Psoas muscle (tissue), 8 donors: ENCODE measurements at places on chromosomes 6 and 20. TPM values are rescaled to one million over a fixed set of nuclear protein-coding genes. Genes with fewer than 3 reads are reported as not detected.

Gene ROMO1
- total RNA-seq: 172 TPM

Gene PSORS1C1
- total RNA-seq: 0.07 TPM

- H3K4me3 ChIP-seq: no peak overlapping the region
- no peak overlapping the region for H3K27ac ChIP-seq
- no peaks in the 10 kb centered on the region for H3K36me3 ChIP-seq
- DNase-seq: no peak
- H3K27me3 ChIP-seq: no peaks in the 10 kb centered on the region
These were observed 71.7 kb downstream of the GRM4 start for GRCh38 chr6:34074064-34074742.

- no peaks in the 10 kb centered on the region for H3K4me1 ChIP-seq
- DNase-seq: no peak
- no peaks in the 10 kb centered on the region for H3K27me3 ChIP-seq
- no peak overlapping the region for H3K27ac ChIP-seq
- H3K4me3 ChIP-seq: no peak overlapping the region
These were observed 477.2 kb upstream of the SULF2 start for GRCh38 chr20:48262466-48262865.

GRCh38 chr6:157075549-157076450, 247.5 kb downstream of the TMEM242 start:
- peaks cover 53% of the 10 kb centered on the region for H3K4me1 ChIP-seq
- DNase-seq: no peak
- no peaks in the 10 kb centered on the region for H3K27me3 ChIP-seq
- no peak overlapping the region for H3K27ac ChIP-seq
- no peak overlapping the region for H3K4me3 ChIP-seq

DNA sequence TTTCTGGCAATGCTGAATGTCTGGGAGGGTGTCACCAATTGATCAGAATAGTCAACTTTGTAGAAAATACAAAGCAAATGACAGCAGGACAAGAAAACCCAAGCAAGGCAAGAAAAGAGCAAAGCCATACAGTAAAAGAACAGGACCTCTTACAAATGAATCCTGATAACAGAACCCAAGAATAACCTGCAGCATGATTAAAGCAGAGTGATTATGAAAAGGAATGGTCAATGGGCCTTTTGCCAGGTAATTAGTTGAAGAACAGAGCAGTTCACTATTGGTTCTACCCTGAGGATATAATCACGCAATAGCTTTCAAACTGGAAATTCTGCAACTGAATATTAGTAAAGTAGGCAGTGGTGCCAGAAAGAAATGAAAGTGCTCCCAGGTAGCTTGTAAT, 319.8 kb downstream of the FRK start:
- no peak for DNase-seq
- H3K27ac ChIP-seq: no peak overlapping the region
- no peaks in the 10 kb centered on the region for H3K4me1 ChIP-seq
- H3K27me3 ChIP-seq: no peaks in the 10 kb centered on the region
- H3K4me3 ChIP-seq: no peak overlapping the region

DNA sequence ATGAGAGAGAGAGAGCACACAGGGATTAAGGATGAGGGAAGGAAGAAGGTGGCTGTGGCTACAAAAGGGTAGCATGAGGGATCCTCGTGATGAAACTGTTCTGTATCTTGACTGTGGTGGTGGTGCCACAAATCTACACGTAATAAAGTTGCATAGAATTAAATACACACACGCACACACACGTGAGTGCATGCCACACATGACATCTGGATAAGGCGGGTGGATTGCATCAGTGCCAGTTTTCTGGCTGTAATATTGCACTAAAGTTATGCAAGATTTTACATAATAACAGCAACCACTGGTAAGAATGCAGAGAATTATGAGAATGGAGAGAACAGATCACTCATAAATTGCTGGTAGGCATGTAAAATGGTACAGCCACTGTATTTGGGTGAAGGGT, 16.9 kb upstream of the STK35 start:
- H3K4me1 ChIP-seq: no peaks in the 10 kb centered on the region
- H3K4me3 ChIP-seq: no peak overlapping the region
- DNase-seq: no peak
- no peaks in the 10 kb centered on the region for H3K36me3 ChIP-seq

- no peaks in the 10 kb centered on the region for H3K36me3 ChIP-seq
- peaks cover 6% of the 10 kb centered on the region for H3K4me1 ChIP-seq
- H3K27me3 ChIP-seq: no peaks in the 10 kb centered on the region
- H3K4me3 ChIP-seq: no peak overlapping the region
- no peak for DNase-seq
These were observed 70.5 kb upstream of the ZNF217 start for GRCh38 chr20:53664121-53664520.

DNA sequence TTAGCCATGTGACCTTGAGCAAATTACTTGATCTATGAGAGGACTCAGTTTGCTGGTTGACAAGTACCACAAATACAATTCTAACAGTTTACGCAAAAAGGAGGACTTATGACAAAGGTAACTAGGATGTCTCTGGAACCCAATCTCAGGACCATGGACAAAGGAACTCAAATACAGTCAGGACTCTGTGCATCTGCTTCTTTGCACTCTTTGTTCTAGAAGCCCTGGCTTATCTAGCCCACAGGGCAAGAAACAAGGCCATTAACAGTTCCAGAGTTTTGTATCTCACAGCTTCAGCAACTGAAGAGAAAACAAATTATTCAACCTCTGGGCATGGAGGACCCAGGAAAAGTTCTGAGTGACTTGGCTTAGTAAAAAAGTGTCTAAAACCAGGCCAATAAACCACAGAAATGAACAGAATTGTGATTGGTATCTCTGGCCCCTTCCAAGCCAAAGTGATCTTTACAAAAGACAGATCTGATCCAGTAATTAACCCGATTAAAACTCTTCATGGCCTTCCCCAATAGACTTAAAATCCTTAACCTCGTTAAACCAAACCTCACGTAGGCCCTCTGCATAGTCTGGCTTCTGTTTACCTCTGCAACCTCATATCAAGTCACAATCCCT, 5.9 kb downstream of the WASF1 start:
- no peaks in the 10 kb centered on the region for H3K4me1 ChIP-seq
- no peak for DNase-seq
- H3K4me3 ChIP-seq: no peak overlapping the region
- no peaks in the 10 kb centered on the region for H3K36me3 ChIP-seq

DNA sequence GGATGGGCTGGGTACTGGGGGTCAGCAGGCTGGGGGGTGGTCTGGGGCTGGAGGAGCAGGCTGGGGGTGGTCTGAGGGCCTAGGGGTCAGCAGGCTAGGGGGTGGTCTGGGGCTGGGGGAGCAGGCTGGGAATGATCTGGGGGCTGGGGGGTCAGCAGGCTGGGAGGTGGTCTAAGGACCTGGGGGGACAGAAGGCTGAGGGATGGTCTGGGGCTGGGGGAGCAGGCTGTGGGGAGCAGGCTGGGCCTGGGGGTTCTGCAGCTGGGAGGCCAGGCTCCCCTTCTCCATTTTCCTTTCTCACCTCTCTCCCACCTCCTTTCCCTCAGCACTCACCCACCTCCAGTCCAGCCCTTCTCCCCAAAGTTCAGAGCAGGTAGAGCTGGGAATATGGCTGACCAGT, 114.2 kb downstream of the PSMB1 start:
- H3K27ac ChIP-seq: peak overlapping the region; percentile 82
- no peaks in the 10 kb centered on the region for H3K36me3 ChIP-seq
- peaks cover 29% of the 10 kb centered on the region for H3K4me1 ChIP-seq
- no peak overlapping the region for H3K4me3 ChIP-seq
- DNase-seq: no peak

DNA sequence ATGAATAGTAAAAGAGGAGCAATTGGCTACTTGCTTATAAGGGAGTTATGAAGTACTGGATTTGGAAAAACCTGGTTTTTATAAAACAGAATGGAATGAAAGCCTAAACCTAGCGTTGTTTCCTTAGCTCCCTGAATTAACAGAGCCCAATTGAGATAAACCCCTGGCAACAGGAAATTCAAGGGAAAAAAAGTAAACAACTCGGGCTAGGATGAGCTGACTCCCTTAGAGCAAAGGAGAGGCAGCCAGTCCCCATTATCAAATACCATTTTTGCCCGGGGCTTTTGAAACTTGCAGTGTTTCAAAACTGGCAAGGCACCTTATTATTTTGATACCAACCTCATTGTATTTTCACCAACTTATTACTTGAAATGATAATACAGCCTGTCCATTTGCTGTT, 587.5 kb downstream of the CD109 start:
- no peak for DNase-seq
- H3K27me3 ChIP-seq: no peaks in the 10 kb centered on the region
- H3K4me1 ChIP-seq: no peaks in the 10 kb centered on the region
- no peak overlapping the region for H3K4me3 ChIP-seq

GRCh38 chr6:138979813-138980668, 8.0 kb downstream of the REPS1 start:
- no peaks in the 10 kb centered on the region for H3K27me3 ChIP-seq
- H3K27ac ChIP-seq: no peak overlapping the region
- H3K4me1 ChIP-seq: peaks cover 38% of the 10 kb centered on the region
- H3K4me3 ChIP-seq: no peak overlapping the region

DNA sequence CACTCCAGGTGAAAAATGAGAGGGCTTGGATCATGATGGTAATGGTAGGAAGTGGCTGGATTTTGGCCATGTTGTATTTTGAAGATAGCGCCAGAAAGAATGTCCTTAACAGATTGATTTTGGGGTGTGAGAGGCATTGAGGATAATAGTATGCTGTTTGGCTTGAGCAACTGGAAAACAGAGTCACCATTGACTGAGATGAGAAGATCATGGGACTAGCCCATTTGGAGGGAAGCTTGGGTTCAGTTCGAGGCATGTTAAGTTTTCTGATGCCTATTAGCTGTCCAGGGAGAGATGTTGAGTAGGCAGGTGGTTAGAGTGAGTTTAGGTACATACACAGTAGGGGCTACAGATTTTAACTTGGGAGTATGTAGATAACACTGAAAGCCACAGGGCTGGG, 23.3 kb downstream of the PLCG1 start:
- no peak overlapping the region for H3K4me3 ChIP-seq
- H3K27ac ChIP-seq: no peak overlapping the region
- peaks cover 51% of the 10 kb centered on the region for H3K36me3 ChIP-seq
- no peaks in the 10 kb centered on the region for H3K27me3 ChIP-seq
- DNase-seq: no peak
- peaks cover 15% of the 10 kb centered on the region for H3K4me1 ChIP-seq

DNA sequence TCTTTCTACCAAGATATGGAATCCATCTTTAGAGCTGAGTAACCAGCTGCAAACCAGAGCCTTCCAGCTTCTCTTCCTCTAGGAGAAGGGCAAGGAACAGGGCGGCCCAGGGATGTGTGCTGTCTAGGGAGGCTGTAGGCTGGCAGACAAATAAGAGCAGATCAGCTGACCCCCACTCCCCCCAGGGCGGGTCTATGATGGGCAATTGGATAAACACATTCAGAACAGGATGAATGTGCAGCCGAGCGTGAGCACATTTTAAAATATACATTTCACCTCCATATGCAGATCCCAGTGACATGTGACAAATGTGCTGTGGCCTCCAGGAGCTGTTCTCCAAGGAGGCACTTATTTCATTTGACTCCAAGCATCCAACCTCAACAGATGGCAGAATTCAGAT, 580.1 kb downstream of the PTPRT start:
- H3K4me1 ChIP-seq: no peaks in the 10 kb centered on the region
- no peak for DNase-seq
- no peak overlapping the region for H3K4me3 ChIP-seq
- no peaks in the 10 kb centered on the region for H3K36me3 ChIP-seq

DNA sequence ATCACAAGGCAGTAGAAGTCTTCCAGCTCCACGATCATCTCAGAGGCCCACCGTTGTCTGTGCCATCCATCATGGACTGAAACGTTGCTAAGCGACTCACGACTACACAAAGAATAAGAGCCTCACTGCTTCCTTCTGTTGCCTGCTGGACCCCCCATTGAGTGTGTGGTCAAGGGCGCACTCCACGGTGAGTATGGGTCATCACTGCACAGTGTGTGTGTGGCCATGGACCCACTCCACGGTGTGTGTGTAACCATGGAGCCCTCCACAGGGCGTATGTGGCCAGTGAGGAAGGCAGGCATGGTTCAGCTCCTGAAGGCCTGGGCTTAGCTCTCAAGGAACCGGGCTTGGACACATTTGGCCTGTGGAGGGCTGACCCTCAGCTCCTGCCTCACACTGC, 123.4 kb upstream of the AFDN start:
- H3K27ac ChIP-seq: no peak overlapping the region
- H3K4me3 ChIP-seq: no peak overlapping the region
- no peaks in the 10 kb centered on the region for H3K36me3 ChIP-seq

GRCh38 chr6:161228921-161229591, 44.8 kb downstream of the AGPAT4 start:
- no peaks in the 10 kb centered on the region for H3K27me3 ChIP-seq
- H3K27ac ChIP-seq: peak overlapping the region; percentile 30
- no peaks in the 10 kb centered on the region for H3K4me1 ChIP-seq
- DNase-seq: no peak

Gene SPATS1
- not detected for total RNA-seq

DNA sequence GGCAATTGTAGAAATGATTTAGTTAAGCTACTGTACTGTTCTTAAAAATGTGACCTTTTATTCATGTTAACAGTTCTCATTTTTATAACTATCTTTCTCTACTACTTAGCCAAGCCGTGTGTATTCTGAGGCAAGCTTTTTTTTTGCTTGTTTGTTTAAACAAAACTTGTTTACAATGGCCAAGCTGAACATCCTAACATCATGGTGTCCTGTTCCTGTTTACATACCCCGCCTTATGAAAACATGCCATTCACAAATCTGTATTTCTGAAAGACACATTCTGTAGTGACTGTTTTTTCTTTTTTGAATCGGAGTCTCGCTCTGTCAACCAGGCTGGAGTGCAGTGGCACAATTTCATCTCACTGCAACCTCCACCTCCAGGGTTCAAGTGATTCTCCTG, 140.9 kb downstream of the NCOA3 start:
- H3K36me3 ChIP-seq: peaks cover 11% of the 10 kb centered on the region
- H3K4me1 ChIP-seq: no peaks in the 10 kb centered on the region
- H3K27ac ChIP-seq: no peak overlapping the region
- no peak overlapping the region for H3K4me3 ChIP-seq
- H3K27me3 ChIP-seq: no peaks in the 10 kb centered on the region

DNA sequence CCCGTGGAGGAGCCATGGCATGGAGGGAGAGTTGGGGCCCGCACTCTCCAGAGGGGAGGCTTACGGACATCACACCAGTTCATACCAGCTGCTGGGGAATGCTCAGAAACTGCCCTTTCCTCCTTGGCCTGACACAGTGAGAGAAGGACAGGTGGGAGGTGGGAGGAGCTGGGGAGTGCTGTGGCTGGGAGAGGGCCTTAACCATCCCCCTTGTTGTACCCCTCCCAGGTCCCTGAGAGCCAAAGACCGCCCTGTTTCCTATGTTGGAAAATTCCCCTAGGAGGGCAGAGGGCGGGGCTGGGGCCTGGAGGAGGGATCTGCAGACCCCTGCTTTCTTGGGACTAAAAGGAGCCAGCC, 24.1 kb downstream of the FOXP4 start:
- no peak for DNase-seq
- H3K36me3 ChIP-seq: no peaks in the 10 kb centered on the region
- H3K4me1 ChIP-seq: peaks cover 10% of the 10 kb centered on the region
- no peaks in the 10 kb centered on the region for H3K27me3 ChIP-seq
- H3K4me3 ChIP-seq: no peak overlapping the region

DNA sequence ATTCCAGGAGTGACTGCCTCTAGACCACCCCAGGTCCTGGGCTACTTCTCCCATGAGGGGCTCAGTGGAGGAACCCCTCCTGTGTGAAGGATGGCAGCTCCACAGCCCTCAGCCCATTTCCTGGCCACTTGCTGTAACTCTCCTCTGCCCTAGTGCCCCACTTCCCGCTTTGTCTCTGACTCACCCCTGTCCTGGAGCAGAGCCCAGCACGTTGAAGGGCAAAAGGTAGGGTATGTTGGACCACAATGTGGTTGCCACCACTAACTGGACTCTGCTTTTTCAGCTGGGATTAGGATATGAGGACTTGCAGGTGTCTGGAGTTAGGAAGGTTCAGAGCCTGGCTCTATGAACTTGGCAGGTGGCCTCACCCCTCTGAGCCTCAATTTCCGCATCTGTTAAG, 2.4 kb downstream of the MYBL2 start:
- H3K4me3 ChIP-seq: no peak overlapping the region
- DNase-seq: no peak
- no peak overlapping the region for H3K27ac ChIP-seq
- H3K36me3 ChIP-seq: no peaks in the 10 kb centered on the region
